ENCODE measurements at places on chromosomes 4 and X.

- DNase-seq, result no peak
These were observed 35.5 kb downstream of the NWD2 start for GRCh38 chr4:37279894-37280592.

DNA sequence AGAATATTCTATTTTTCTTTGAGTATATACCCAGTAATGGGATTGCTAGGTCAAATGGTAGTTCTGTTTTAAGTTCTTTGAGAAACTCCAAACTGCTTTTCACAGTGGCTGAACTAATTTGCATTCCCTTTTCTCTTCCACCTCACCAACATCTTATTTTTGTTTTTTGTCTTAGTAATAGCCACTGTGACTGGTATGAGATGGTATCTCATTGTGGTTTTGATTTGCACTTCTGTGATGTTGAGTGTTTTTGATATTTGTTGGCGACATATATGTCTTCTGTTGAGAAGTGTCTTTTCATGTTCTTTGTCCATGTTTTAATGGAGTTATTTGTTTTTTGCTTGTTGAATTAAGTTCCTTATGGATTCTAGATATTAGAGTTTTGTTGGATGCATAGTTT is 24.4 kb downstream of the AIMP1 start:
- DNase-seq, result no peak

DNA sequence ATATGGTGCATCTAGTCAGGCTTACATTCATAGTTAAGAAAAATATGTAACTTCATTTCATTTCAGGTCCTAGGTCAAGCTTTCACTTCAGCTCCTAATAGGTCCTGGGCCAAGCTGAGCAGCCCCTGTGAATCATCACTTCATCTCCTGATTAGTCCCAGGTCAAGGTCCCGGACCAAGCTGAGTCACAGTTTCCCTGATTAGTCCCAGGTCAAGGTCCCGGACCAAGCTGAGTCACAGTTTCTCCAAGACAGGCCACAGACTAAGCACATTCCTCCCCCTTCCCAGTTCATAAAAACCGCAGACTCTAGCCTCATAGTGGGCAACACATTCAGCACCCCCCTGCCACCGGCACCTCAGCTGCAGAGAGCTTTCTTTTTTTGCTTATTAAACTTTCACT is 1331.8 kb downstream of the PCDH19 start:
- no peak for DNase-seq

GRCh38 chr4:110905367-110905766 is 282.5 kb upstream of the PITX2 start:
- no peak for DNase-seq

DNA sequence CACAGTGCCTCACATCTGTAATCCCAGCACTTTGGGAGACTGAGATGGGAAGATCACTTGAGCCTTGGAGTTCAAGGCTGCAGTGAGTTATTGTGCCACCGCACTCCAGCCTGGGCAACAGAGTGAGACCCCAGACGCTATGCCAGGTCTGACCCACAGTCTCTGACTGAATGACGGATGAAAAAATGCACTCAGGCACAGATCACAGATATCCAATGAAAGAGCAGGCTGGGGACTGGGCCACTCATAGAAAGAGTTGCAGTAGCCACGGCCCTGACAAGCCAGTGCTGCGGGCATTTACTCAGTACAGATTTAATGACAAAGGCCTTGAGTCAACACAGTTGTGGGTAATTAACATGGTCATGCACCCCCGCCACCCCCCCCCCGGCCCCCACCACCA is 22.7 kb downstream of the NUDT6 start:
- DNase-seq, result no peak

DNA sequence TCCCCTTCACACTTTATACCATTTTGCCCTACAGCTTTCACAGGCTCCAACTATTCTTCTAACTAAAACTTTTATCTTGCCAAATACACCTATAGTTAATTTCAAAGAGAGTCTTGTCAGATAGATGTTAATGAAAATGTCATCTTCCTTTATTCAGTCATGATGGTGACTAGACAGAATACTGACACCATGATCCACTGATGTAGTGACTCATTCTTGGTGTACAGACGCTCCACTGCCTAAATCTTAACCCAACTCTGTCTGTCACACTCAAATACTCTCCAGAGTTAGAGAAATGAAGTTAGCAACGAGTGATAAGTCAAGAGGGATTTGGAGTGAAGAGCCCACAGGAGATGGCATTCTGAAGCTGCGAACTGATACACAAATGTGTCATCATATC is 32.1 kb upstream of the HDAC8 start:
- no peak for DNase-seq

- no peak for DNase-seq
These were observed 140.8 kb upstream of the AGA start for GRCh38 chr4:177582992-177583391.

- no peak for DNase-seq
These were observed 107.3 kb downstream of the JADE1 start for GRCh38 chr4:128916832-128917231.

DNA sequence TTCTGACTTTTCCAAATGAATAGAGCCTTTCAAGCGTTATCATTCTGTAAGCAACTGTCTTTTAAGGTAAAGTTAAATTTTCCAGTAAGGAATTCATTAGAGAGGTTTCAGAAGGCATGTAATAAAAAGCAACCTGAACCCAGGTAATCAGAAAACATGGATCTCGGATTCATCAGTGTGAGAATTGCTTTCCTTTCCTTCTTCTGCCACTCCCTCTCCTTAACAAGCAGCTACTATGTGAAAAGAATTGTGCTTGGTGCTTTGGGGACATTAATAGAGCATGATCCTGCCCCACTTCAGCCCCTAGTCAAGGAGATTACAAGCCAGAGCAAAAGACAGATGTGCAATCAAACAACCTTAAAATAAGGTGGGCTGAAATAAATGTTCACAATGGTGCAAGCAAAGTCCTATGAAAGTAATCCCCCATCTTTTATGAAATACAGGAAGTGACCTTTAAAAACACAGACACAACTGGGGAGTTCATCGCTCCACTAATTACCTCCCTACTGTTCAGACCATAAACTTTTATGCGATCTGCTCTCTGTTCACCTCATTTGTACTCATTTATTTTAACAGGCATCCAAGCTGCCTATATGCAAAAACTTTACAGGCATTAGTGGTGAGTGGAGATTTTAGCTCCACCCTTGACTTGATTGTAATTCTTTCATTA is 122.9 kb upstream of the RASGEF1B start:
- no peak for DNase-seq

DNA sequence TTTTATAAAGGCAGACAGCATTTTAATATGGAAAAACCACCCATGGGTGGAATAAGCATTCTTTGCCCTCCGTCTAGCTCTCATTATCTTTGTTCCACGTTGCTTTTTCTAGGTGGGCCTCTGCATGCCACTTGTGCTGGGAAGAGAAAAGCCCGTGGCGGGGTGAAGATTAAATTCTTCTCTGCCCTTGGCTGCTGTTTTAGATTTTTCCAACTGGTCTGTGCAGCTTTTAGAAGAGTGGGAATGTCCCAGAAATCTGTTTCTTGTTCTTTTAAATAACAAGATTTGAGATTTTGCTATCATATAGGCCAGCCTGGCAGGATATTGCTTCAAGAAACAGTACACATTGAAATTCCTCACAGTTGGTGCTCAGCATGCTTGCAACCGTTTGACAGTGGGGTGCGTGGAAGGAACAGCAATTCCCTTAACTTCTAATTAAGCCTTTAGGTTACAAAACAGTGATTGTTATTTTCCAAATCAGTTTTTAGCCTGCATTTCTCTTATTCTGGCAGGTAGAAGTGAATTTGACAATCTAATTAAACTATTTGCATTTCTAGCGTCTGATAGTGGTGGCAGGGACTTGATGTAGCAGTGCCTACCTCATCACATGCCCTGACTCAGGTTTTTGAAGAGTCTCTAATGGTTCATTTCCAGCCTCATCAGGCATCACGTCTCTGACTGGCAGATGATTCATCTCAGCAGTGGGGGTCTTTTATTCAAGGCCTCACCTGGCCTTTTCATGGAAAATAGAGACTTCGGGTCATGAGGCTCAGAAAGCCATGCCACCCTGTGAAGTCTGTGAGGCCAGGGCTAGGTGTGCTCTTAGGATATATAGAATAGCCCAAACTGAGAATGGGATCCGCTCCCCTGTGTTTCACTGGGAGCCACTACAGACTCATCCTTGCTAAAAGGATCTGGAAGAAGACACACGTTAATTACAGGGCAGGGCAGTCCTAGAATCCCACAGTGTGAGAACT is 50.8 kb downstream of the PPEF1 start:
- no peak for DNase-seq

GRCh38 chr4:2786152-2786671 is 6.7 kb upstream of the SH3BP2 start:
- DNase-seq, result no peak

DNA sequence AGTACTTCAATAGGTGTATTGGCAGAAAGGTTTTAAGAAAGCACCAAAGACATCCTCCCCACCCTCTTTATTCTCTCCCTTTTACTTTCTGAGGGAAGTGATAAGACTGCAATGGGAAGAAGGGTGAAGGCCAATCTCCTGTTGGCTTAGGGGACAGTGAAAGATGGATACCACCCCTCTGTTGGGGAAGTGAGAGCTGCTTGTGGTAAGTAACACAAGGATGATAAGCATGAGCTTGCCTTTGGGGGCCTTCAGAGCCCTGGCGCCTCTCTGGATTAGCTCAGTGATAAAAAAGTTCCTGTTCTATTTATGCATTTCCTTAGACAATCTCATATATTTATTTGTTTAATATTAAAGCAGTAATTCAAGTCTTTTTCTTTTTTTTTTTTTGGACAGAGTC is 5.2 kb upstream of the KLF8 start:
- DNase-seq, result no peak

DNA sequence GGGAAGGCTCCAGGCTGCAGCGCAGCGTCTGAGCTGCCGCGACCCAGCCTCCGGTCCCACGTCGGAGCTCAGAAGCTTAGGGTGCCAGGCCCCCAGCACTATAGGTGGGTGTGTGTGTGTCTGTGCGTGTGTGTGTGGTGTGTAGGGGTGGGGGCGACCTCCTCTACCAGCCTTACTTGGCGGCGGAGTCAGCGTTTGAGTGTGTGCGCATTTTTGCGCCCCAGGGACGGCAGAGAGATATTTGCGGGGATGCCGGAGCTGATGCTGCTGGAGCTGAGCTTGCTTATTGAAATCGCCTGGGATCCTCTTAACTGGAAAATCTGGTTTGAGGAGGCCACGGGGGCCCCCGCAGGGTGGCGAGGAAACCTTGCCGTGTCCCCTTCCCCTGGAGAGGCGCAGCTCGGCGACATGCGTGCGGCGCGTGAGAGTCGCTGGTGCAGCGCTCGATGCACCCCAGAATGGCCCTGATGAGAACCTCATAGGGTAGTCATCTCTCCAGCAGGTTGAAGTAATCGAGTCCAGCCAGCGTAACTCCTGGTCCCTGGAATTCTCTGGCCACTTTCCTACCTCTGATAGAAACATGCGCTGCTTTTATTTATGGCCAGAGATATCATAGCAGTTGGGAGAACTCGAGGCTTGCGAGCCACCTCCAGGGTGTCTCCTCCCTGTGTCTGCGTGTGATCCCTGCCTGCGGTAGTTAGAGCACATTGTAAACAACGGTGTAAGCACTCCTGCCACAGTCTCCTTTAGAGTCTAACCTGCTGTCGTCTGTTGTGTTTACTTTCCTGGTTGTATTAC is 2.7 kb downstream of the ADGRL3 start:
- DNase-seq, result no peak

DNA sequence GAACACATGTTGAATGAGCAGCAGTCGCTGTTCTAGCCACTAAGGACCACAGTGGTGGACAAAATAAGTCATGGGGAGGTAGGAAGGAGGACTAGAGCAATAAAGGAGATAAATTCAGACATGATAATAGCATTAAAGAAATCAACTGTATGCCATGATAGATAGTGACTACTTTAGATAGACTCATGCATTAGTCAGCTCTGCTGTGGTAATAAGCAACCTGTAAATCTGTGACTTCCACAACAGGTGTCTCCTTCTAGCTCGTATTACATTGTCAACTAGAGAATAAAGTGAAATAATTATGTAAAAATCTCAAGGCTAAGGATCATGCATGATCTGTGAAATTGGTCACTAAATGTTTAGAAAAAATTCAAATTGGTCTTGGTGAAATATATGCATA is 77.9 kb downstream of the WWC2 start:
- no peak for DNase-seq

DNA sequence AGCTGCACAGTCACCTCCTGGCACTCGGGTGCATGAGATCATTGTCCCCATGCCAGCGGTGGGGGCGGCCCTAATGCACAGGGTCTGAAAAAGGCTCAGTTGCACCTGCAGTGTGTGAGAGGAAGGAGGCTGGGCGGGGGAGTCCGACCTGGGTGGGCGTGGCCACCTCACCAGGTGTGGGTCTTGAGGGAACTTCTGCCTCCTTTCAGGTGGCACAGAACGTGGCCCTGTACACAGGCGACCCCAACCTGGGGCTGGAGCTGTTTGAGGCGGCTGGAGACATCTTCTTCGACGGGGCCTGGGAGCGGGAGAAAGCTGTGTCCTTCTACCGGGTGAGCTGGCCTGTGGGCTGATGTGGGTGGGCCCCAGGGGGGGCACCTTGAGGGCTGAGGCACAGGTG is 34.3 kb upstream of the HTRA3 start:
- no peak for DNase-seq

DNA sequence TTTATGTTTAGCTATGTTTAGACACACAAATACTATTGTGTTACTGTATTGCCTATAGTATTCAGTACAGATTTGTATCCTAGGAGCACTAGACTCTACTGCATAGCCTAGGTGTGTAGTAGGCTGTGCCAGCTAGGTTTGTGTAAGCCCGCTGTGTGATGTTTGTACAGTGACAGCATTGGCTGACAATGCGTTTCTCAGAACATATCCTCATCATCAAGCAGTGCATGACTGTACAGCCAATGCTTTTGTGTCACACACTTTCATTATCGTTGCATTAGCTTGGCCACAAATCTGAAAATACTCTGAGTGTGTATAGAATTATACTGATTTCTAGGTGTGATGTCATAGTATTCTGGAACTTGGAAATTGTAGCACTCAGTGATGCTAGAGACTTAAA is 63.4 kb downstream of the CLDN34 start:
- DNase-seq, result no peak

GRCh38 chrX:13215729-13216128 is 104.1 kb downstream of the ATXN3L start:
- no peak for DNase-seq

GRCh38 chr4:155543126-155543765 is 123.4 kb upstream of the GUCY1A1 start:
- DNase-seq, result peak; percentile 53

DNA sequence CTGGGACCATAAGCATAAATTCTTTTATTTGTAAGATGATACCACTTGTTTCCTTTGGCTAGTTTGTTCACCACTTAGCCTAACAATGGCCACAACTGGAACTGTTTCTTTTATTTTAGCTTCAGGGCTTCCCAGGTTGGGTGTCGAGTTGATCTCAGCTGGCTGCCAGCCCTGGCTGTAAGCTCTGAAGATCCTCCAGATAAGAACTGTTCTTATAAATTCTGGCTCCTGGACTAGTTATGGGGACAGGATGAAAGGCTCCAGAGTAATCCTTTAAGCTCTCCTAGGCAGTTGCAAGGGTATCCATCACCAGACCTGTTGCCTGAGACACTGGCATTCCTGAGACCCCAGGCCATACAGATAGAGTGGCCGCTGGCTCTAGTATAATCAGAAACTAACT is 129.4 kb upstream of the ACSL4 start:
- DNase-seq, result no peak

GRCh38 chr4:104022226-104022625 is 302.4 kb upstream of the TACR3 start:
- DNase-seq, result no peak
